ENCODE measurements at places on chromosomes 1 and 21.

DNA sequence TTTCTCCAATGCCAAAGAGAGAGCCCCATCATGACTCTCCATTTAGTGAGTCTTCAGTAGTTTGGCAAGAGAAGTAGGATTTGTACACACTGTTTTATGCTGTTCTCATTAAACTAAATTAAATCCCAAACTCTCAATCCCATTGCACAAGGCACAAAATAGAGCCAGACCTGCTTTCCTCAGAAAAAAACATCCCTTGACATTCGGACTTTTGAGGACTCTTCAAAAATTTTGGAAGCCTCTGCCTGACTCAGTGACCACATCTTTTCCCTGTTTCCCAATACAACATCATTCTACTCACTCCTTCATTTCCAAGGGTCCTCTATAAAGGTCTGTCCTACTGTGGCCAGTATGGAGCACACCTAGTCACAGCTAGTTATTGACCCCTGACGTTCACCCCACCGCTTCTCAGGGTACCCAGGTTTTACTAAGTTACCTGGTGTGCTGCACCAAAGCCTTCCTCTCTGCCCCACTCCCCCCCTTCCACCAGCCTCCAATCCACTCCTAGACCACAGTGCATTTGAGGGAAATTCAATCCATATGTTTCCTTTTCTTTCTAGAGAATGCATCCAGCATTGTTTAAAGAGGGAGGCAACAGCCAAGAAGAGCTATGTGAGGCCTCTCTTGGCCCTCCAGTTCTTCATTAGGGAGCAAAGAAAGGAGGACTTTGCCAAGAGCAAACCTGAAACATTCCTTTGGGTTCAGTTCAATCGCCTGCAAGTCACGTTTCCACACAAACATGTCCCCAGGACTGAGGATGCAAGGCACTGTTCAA lies 428.7 kb downstream of the PLPP3 start:
- no peak for DNase-seq

DNA sequence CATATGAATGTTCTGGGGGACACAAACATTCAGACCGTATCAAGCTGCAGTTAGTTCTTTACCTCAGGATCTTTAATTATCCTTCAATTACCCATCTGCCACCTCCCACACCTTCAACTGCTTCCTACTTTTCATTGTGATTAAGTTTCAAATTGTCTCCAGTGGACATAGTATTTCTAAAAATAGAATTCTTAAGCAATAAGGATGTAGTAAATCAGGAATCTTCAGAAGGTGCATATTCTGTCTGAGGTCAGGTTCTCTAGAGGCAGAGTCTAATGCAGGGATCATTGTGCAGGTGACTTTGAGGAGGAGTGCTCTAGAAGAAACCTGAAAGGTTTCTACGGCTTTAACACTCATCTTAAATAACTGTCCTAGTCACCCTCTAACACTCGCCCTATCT lies 102.6 kb upstream of the PPP2R5A start:
- no peak for DNase-seq

DNA sequence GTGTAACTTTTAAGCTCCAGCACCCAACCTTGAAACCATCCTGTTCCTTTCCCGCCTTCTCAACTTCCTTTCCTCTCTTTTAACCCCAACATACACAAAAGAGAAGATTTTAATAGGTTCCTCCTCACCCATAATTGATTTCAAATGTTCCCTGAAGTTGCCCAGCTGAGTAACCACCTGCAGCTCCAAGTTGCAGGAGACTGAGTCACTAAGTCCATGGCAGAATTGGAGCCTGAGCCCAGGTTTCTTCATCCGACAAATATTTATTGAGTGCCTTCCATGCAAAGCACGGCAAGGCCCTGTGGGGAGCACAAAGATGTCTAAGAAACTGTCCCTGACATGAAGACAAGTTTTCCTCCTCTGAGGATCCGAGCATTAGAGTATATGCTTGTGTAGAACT lies 97.7 kb downstream of the PAPPA2 start:
- DNase-seq: no peak

GRCh38 chr1:165629151-165629550 lies 1.9 kb upstream of the MGST3 start:
- DNase-seq: no peak

DNA sequence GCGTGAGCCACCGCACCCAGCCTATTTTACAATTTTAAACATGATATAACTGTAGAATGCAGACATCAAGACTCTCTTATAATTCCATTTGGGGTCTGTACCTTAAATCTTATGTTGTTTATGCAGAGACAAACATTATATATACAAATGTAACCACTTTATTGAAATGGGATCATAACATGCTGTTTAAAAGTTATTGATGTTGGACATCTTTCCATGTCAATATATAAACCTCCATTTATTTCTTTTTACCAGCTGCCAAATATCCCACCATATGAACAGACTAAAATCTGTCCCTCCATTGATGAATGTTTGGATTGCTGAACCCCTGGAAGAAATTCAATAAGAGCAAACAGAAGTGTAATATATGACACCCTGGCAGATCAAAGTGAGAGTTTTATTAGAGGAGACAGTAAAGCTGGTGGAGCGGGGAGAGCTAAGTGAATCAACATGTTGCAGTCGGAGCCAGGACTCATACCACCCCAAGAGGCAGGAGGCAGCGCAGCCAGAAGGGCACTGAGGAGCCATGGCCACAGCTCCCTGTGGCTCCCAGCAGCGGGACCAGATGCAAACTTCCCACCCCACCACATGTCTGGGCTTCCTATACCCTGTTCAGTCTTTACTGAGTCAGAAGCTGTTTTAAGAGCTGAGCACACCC lies 4.7 kb upstream of the PCSK9 start:
- DNase-seq: no peak

DNA sequence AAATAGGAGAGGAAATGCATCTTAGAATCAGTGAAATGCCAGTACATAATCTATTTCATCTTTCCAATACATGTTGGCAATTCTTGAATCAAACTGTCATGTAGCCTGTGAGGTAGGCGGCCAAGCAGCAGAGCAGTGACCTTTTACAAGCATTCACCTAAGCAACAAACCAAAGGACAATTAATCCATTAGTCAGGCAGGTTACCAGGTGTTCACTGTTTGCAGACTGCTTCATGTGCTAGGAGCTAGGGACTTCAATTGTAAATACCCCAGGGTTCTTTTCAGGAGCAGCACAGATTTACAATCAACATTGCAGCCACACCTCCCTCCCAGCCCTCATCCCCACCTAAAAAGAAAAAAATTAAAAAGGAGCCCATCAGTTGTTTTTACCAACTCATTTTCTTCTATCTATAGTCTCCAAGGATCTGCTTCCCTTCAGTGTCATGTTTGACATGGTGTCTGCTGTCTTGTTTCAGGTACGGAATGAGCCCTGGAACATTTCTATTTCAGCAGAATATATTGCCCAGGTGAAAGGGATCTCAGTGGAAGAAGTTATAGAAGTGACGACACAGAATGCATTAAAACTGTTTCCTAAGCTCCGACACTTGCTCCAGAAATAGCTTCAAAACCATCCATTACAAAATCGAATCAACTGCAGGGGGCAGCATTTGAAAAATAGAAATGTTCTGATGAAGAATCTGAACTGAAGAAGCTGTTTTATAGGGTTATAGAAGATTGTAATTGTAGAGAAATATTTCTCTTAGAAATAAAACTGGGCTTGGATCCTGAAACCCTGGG lies 23.0 kb downstream of the TATDN3 start:
- DNase-seq: peak; percentile 19

DNA sequence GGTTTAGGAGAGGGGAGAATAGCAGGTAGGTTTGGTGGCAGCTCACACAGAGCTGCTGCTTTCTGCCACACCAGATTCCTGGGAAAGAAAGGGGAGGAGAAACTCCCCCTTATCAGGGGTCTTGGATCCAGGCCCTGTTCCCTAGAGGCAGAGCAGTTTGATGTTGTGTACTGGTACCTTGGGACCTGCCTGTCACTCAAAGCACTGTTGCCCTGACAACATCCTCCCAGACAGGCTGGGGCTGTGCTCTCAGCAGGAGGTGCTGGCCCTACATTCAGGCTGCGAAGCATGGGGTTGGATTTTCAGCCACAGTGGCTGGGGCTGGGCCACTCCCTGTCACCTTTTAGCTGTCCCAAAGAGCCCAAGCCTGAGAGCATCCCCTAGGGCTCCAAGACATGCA lies 188.0 kb downstream of the GRIK3 start:
- peak; percentile 99 for DNase-seq

GRCh38 chr1:79323239-79324025 lies 316.9 kb upstream of the ADGRL4 start:
- DNase-seq: no peak

DNA sequence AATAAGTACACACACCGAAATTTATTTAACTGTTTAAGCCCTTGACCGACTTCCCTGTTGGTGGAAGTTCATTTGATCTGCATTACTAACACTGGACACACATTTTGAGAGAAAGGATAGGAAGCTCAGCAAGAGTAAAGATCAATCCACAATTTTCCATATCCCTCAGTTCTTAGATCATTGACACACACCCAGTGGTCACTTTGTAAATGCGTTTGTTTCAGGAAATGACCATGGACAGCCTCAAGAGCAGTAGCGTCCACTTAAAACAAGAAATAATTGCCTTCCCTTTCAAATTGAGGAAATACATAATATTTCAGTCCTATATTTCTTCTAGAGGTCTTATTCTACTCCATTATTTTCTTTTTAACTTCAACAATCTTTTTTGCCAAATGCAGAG lies 511.5 kb upstream of the PTBP2 start:
- no peak for DNase-seq

DNA sequence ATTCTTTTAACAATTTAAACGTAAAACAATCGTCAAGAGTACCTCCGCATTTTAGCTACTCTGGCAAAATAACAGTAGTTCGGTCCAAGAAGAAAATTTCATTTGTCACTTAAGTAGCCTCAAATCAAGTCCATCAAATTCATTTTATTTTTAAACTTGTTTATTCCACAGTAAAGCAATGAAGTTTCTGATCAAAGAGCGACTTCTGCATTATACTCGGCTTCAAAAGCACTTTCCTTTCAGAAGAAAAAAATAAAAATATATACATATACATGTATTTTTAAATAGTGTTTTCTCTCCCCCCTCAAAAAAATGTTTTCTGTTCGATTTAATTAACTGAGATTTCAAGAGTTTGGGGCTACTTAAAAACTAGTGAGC lies 115.0 kb downstream of the RERE start:
- DNase-seq: no peak

- DNase-seq: no peak
These were observed 32.6 kb downstream of the CTBS start for GRCh38 chr1:84541679-84542078.

DNA sequence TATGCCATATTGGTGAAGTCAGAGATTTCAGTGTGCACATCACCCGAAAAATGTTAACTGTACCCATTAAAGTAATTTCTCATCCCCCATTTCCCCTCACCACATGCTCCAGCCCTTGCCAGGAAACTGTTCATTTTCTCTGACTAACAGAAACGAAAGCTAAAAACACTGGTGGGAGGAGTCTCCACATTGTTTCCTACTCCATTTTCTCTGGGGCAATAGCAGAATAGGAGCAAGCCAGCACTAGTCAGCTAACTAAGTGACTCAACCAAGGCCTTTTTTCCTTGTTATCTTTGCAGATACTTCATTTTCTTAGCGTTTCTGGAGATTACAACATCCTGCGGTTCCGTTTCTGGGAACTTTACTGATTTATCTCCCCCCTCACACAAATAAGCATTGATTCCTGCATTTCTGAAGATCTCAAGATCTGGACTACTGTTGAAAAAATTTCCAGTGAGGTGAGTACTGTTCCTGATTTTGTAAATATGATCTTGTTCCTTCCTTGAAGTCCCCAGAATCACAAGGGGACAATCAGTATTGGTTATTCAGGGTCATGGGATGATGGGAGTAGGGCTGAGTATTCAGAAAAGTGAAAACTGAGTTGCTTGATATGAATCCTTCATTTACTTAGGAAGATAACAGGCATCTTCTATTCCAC lies at the start of gene IFI16:
IFI16 (plus strand) TSS at position 204 of the 658 bp plus-strand sequence. CDS start 4,774 bp downstream, outside the sequence.
- no peak for DNase-seq

DNA sequence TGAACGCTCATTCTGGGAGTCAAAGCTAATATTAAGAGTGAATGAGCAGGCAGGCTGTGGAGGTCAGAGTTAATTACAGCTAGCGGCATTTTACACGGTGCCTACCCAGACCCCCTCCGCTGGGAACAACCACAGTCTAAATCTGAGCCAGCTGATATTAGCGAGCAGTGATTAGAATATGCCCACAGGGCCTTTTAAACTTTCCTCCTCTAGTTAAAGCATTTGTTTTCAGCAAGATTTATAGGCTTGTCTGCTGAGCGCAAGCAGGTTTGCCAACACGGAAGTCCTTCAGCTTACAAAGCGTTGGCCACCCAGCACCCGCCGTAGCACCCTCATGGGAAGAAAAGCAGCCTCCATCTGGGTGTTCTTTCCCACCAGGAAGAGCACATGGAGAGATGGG lies 72.1 kb downstream of the LMX1A start:
- DNase-seq: no peak

GRCh38 chr1:29237852-29238619 lies 1.7 kb downstream of the PTPRU start:
- DNase-seq: no peak

DNA sequence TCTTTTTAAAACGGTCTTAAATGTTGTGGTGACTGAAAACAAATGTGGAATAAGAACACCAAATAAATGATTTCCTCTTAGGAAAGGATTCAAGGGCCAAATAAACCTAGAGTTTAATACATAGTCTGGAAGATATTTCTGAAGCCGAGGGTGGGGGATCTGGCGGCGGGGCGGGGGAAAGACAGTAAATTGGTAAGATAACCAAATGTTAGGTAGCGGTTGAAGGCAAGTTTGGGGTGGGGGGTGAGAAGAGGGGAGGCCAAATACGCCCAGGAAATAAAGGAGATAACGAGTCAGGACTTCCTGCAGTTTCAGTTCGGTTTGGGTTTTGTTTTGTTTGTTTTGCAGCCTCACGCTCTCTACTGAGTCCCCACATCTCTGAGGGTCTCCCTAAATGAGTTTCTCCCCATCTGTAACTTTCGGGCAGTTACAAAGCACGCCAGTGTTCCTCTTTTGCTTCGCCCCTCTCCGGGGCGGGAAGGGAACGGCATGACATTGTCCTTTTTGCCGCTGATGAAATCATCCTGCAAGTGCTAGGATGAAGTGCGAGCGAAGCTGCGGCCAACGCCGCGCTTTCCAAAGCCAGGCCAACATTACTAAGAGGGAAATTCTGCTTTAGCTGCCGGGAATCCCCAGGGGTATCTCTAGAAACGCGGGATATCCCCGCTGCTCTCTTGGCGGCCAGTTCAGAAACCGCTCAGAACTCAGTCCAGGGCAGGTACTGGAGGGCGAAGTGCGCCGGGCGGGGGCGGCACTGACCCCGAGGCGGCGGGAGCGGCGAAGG lies 844 bp downstream of the NIBAN1 start:
- no peak for DNase-seq

All from NCI-H510A (cell line).